ENCODE measurements at places on chromosomes 7 and 10.

DNA sequence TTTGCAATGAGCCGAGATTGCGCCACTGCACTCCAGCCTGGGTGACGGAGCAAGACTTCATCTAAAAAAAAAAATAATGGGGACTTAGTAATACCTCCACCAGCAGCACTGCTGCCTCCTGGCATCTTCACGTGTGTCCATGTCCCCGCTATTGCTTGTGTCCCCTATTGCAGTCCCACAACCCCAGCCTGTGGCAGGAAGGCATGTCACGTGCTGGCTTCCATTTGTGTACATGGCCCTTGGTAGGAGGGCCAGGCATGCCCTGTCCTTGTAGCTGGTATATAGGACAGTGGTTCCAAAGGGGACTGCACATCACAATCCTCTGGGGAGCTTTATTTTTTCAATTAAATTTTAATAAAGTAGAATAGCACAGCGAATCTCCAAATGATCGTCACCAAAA lies 5.7 kb downstream of the ZNF783 start:
- DNase-seq: no peak

DNA sequence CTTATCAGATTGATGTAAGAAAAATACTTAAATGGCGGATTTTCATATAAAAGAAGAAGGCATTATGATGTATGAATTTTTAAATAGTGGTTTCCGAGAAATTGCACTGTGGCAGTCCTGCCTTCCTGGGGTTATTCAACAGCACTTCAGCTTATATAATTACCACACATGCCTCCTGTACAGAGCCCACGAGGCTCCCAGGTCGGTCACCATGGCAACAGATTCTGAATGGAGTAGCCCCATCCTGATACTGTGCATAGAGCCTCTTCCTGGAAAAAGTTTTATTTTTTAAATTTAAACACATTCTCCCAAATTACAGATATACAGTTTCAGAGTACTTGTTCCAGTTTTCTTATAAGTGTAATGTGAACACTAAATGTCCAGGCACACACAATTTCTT lies 15.9 kb upstream of the ASB4 start:
- DNase-seq: no peak

DNA sequence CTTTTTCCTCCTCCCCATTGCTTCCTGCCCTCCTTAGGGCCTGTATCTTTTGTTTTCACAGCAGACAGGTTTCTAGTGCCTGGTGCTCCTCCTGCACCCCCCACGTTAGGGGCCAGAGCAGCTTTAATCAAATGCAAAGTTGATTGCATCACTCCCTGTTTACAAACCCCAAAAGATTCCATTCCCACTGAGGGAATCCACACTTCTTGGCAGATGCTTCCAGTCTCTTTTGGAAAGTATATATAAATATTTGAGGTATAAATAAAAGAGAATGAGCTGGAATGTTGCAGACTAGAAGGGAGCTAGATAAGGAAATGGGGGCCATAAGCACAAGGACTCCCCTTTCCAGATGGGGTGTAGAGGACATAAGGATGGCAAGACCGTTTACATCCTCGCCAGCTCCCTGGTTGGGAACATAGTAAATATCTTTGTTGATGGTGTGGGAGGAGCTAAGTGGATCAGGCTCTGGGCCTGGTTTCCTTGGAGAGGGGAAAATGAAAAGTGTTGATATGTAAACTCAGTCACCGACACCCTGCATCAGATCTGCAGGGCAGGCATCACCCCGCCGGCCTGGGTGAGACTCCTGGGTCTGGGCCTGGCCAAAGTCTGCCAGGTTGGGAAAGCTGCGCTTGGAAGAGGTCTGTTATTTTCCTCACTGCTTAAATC lies 6.2 kb downstream of the RARRES2 start:
- peak; percentile 47 for DNase-seq

DNA sequence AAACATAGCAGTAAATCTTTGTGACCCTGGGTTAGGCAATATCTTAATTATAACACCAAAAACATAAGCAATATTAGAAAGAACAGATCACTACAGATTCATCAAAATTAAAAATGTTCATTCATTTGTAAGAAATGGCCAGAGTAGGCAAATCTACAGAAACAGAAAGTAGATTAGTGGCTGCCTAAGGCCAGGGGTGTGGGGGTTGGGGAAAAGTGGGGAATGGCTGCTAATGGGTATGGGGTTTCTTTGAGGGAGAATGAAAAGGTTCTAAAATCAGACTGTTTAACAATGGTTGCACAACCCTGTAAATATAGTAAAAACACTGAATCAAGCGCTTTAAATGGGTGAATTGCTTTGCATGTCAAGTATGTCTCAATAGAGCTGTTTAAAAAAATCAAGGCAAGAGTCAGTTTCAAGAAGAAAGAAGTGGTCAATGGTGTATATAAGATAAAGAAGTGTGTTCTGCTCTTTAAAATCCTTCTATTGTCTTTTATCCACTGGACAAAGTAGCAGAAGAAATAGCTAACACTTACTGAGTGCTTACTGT lies 42.6 kb downstream of the CDK6 start:
- no peak for DNase-seq

Data from astrocyte of the spinal cord (primary cell).